ENCODE measurements at places on chromosomes 16 and 17.
A peak's percentile ranks its signal among the peaks of the same experiment; 100 is the strongest.

DNA sequence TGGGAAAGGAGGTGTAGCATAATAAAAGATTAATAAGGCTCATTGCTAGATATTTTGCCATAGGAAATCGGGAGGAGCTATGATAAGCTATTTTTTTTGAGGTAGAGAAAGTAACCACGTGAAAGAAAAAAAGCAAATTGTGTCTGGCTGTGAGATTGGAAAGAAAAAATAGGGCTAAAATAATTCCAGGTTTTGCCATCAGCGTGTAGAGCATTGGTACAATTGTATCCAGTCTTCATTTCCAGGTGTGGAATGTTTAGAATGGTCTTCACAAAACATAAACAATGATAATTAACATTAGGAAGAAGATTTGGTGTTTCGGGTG lies 1.1 kb downstream of the TANC2 start:
- DNase-seq: no peak

DNA sequence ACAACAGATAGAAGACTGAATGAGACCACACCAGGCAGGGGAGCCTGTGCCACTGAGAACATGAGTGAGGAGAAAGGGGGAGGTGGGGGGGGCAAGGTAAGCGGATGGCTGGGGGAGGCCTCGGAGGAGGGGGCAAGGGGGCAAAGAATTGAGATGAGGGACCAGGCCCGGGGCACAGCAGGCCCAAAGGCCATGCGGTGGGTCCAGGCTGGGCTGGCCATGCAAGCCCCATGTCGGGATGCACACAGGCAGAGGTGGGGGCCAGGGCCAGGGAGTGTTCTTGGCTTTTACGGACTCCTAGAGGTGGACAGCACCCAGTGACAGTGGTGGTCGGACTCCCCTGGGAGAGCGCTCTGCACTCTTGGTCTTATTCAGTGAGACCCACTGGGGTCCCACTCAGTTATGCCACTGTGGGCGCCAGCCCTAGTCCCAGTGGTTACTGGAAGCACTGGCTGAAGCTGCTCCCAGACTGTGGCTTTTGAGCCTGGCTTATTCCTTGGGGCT lies 4.8 kb upstream of the MTHFSD start:
- DNase-seq: no peak

GRCh38 chr17:43940630-43941029 lies 1.6 kb downstream of the PPY start:
- peak; percentile 56 for DNase-seq

- DNase-seq: no peak
These were observed 71.1 kb downstream of the DYNLRB2 start for GRCh38 chr16:80611930-80612327.

DNA sequence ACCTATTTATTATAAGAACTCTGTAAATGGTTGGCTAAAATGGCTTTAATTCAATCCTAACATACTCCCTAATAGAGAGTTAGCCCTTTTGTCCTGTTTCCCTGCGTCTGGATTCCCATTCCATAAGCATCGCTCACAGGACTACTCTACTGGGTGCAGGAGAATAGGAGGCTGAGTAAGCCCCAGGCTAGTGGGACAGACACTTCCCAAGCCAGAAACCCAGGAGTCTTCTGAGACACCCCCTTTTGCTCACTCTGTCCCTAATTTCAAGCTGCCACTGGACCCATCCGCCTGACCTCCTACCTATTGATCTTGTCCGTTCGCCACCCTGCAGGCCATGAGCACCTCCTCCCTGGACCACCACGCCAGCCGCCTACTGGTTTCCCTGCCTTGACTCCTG lies 16.7 kb upstream of the TOB1 start:
- no peak for DNase-seq
